Naive B cell (primary cell): ENCODE measurements at places on chromosomes 3 and 15.

DNA sequence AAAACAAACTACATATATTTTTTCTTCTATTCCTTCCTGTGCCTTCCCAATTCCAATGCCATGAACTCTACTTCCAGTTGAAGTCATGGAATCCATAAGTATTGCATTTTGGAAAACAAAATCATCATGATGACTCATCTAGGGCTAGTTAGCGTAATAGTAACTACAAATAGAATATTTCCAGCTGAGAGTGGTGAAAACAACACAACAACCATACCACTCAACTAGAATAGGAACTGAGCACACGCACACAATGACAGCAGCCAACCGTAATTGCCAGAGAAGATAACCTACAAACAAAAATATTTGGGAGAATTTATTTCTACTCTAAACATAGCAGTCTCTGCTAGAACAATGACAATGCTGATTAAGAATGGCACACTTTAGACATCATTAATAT is 225.9 kb downstream of the FGF12 start:
- H3K4me3 ChIP-seq, result no peak overlapping the region
- H3K36me3 ChIP-seq, result no peaks in the 10 kb centered on the region
- DNase-seq, result no peak
- H3K27me3 ChIP-seq, result peaks cover 13% of the 10 kb centered on the region

GRCh38 chr3:154657218-154657617 is 227.2 kb upstream of the GPR149 start:
- no peaks in the 10 kb centered on the region for H3K27me3 ChIP-seq
- H3K27ac ChIP-seq, result no peak overlapping the region
- H3K36me3 ChIP-seq, result no peaks in the 10 kb centered on the region
- no peak for DNase-seq

GRCh38 chr3:78993375-78993774 is 774.4 kb downstream of the ROBO1 start:
- no peaks in the 10 kb centered on the region for H3K36me3 ChIP-seq
- H3K27ac ChIP-seq, result no peak overlapping the region
- H3K4me1 ChIP-seq, result no peaks in the 10 kb centered on the region
- H3K27me3 ChIP-seq, result no peaks in the 10 kb centered on the region

GRCh38 chr3:8303466-8303865 is 198.2 kb upstream of the LMCD1 start:
- H3K4me3 ChIP-seq, result no peak overlapping the region
- no peaks in the 10 kb centered on the region for H3K4me1 ChIP-seq
- no peaks in the 10 kb centered on the region for H3K36me3 ChIP-seq
- peaks cover 14% of the 10 kb centered on the region for H3K27me3 ChIP-seq
- DNase-seq, result no peak
- H3K27ac ChIP-seq, result no peak overlapping the region

DNA sequence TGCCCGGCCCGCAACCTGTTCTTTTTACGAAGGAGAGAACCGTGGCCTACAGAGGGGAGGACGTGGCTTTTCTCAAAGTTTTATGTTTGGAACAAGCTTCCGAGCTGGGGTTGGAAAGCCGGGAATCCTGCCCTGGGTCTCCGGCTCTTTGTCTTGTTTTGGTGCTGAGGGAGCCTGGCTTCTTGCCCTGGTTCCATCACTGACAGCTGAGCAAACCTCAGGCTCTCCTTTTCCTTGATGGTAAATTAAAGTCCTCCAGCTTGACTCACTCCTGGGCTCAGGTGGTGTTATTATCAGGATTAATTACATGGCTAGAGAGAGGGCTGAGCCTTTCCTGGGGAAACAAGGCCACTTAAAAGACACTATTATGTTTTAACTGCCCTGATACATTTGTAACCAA is 289.5 kb upstream of the RGMA start:
- H3K4me3 ChIP-seq, result no peak overlapping the region
- no peaks in the 10 kb centered on the region for H3K36me3 ChIP-seq
- DNase-seq, result no peak
- no peak overlapping the region for H3K27ac ChIP-seq
- H3K4me1 ChIP-seq, result no peaks in the 10 kb centered on the region

DNA sequence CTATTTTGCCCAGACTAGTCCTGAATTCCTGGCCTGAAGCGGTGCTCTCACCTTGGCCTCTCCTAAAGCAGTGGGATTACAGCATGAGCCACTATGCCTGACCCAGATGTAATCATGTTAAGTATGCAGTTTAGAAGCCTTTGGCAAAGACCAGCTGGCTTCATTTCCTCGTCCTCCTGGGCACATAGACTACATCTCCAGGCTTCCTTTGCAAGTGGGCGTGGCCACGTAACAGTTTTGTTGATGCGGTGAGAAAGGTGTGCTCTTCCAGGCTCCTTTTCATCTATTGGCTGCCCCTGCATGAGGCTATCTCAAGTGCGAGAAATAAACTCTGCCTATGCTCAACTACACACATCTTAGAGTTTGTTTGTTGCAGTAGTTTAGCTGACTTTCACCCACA is 13.0 kb downstream of the SV2B start:
- H3K4me1 ChIP-seq, result no peaks in the 10 kb centered on the region
- H3K36me3 ChIP-seq, result no peaks in the 10 kb centered on the region
- no peak overlapping the region for H3K27ac ChIP-seq

GRCh38 chr3:119279584-119280243 is 14.5 kb upstream of the ARHGAP31 start:
- H3K4me3 ChIP-seq, result no peak overlapping the region
- no peak overlapping the region for H3K27ac ChIP-seq
- H3K36me3 ChIP-seq, result peaks cover 15% of the 10 kb centered on the region
- H3K27me3 ChIP-seq, result no peaks in the 10 kb centered on the region
- no peak for DNase-seq

DNA sequence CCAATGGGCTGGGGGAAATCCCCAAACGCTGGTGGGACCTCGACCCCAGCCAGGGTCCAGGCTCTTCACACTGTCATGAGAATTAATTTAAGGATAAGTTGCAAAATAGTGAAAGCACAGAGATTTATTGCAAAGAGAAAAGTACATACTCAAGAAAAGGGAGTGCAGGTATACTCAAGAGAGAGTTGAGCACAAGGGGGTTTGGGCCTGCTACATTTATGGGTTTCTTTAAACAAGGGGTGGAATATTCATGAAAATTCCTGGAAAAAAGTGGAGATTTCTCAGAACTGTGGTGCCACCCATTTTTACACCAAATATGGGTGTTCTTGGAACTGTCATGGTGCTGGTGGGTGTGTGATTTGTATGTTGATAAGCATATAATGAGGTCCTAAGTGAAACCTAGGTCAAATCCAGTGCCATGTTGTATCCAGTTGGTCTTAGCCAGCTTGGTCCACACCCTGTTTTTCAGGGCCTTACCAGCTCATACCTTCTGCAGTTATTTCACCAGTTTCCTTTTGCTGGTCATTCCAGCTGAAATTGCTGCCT is 32.6 kb upstream of the NEO1 start:
- DNase-seq, result no peak
- H3K4me1 ChIP-seq, result no peaks in the 10 kb centered on the region
- peaks cover 19% of the 10 kb centered on the region for H3K27me3 ChIP-seq
- no peak overlapping the region for H3K4me3 ChIP-seq
- no peaks in the 10 kb centered on the region for H3K36me3 ChIP-seq

- no peaks in the 10 kb centered on the region for H3K36me3 ChIP-seq
- no peak for DNase-seq
- no peaks in the 10 kb centered on the region for H3K4me1 ChIP-seq
- H3K27me3 ChIP-seq, result no peaks in the 10 kb centered on the region
These were observed 893.3 kb upstream of the GBE1 start for GRCh38 chr3:82654708-82655107.

DNA sequence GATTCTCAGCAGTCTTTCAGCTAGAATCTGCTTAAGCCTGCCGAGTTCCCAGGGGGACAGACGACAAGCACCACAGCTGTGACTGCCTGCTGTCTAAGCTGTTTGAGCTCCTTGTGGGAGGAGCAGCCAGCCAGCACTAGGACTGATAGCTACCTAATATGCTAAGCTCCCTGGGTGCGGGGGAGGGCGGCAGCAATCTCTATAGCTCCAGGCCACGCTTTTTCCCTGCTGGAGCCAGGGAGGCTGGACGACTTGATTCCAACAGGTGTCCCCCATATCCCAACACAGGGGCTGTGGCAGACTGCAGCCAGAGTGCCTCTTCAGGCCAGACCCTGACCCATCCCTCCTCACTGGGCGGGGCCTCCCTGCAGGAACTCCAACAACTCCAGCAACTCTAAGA is 134.1 kb upstream of the ARPP21 start:
- H3K36me3 ChIP-seq, result no peaks in the 10 kb centered on the region
- no peaks in the 10 kb centered on the region for H3K27me3 ChIP-seq
- no peaks in the 10 kb centered on the region for H3K4me1 ChIP-seq
- no peak overlapping the region for H3K27ac ChIP-seq
- no peak overlapping the region for H3K4me3 ChIP-seq

- H3K4me3 ChIP-seq, result no peak overlapping the region
- no peaks in the 10 kb centered on the region for H3K27me3 ChIP-seq
These were observed 265.2 kb upstream of the SGO1 start for GRCh38 chr3:20451170-20451569.

DNA sequence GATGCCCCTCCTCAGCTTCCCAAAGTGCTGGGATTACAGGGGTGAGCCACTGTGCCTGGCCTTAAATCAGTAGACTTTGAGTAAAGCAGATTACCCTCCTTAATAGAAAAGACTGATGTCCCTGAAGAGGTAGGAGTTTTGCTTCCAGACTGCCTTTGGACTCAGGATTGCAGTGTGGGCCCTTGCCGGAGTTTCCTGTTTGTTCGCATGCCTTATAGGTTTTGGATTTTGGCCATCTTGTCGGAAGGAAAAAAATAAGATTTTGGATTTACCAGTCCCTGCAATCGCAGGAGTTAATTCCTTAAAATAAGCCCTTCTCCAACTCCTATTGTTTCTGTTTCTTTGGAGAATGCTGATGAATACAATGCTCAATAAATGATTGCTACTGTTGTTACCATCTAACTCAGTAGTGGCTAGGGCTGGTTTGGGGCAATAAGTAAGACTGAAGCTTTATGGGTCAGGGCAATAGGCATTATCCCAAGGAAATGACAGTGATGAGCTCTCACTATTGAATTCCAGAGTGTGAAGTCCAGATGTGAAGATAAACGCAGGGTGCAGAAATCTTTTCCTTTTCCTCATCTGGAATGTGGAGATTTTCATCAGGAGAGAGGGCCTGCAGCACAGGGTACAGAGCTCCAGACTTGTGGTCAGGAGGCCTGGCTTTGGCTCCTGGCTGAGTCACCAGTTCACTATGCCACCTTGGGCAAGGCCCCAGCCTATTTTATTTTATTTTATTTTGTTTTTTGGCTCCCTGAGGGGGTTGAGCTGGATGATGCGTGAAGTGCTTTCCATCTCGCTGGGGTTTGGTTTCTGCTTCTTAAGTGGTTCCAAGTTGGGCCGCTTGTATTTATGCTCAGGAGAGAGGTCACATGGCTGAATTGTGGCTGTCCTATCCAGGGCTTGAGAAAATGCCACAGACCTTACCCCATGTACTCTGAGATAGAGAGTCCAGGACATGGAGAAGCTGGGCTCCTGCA is 25.3 kb downstream of the FOXL2 start:
- no peak for DNase-seq
- H3K36me3 ChIP-seq, result no peaks in the 10 kb centered on the region
- H3K27ac ChIP-seq, result no peak overlapping the region

DNA sequence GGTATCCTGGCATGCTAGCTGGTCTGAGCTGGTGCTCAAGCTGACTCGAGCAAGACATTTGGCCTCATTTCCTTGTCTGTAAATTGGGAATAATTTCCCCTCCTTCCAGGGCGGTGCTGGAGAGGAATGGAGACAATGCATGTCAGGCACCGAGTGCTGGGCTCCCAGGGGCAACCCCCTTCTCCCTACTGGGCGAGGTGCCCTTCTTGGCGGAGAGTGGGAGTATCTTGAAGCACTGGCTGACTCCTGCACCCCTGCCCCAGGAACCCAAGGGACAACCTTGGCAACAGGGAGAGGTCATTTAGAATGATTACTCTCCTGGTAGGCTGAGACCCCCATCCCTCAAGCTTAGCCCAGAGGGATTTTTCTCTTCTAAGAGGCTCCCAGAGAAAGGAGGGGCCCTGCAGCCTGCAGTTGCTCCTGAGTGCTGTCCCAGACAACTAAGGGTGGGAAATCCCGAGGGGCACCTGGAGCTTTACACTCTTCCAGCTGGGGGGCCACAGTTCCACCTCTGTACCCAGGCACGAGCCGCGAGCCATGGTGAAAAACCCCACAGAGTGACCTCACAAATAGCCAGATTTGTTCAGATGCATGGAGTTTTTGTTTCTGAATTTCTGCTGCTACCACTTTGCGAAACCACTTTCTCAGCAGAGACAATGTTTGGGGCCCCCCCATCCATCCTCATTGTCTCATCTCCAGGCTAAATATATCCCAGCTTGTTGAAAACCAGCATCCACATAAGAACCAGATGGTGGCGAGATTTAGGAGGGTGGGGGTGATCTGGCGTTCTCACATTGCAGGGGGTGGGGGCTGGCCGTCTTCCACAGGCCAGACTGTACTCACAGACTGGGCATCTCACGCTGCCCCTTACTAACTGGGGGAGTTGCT is 44.8 kb downstream of the ABTB1 start:
- no peak overlapping the region for H3K27ac ChIP-seq
- no peaks in the 10 kb centered on the region for H3K27me3 ChIP-seq
- H3K4me3 ChIP-seq, result no peak overlapping the region
- DNase-seq, result no peak
- H3K4me1 ChIP-seq, result no peaks in the 10 kb centered on the region

DNA sequence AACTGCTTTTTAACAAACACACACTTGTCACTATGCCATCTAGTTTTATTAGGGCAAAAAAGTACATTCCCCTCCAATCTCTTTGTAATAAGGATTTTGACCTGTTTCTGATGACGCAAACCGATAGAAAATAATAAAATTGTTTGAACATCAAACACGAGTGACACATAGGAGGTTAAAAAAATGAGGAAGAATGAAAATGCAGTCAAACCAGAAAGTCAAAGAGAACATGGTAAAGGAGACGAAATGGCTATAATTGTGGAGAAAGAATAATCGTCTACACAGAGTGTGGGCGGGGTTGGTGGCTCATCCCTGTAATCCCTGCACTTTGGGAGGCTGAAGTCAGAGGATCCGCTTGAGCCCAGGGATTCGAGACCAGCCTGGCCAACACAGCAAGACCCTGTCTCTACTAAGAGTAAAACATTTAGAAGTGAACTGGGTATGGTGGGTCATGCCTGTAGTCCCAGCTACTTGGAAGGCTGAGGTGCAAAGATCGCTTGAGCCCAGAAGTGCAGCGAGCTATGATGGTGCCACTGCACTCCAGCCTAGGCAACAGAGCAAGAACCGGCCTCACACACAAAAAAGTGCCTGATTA is 83.2 kb downstream of the MEIS2 start:
- no peak for DNase-seq
- H3K27ac ChIP-seq, result no peak overlapping the region
- no peaks in the 10 kb centered on the region for H3K27me3 ChIP-seq
- H3K4me1 ChIP-seq, result no peaks in the 10 kb centered on the region
- no peaks in the 10 kb centered on the region for H3K36me3 ChIP-seq
